ENCODE measurements at places on chromosomes 2 and 18.
A peak's percentile ranks its signal among the peaks of the same experiment; 100 is the strongest.

GRCh38 chr18:28588884-28589549, 412.1 kb upstream of the CDH2 start:
- H3K27me3 ChIP-seq: no peaks in the 10 kb centered on the region
- no peaks in the 10 kb centered on the region for H3K4me1 ChIP-seq
- H3K27ac ChIP-seq: no peak overlapping the region
- DNase-seq: no peak

GRCh38 chr2:40178971-40179370, 272.9 kb downstream of the SLC8A1 start:
- H3K4me1 ChIP-seq: no peaks in the 10 kb centered on the region
- no peak overlapping the region for H3K4me3 ChIP-seq
- H3K36me3 ChIP-seq: no peaks in the 10 kb centered on the region
- H3K27ac ChIP-seq: no peak overlapping the region

- no peaks in the 10 kb centered on the region for H3K36me3 ChIP-seq
- no peak overlapping the region for H3K4me3 ChIP-seq
- no peaks in the 10 kb centered on the region for H3K4me1 ChIP-seq
Observed at GRCh38 chr2:233331536-233331935, 22.8 kb upstream of the DGKD start.

DNA sequence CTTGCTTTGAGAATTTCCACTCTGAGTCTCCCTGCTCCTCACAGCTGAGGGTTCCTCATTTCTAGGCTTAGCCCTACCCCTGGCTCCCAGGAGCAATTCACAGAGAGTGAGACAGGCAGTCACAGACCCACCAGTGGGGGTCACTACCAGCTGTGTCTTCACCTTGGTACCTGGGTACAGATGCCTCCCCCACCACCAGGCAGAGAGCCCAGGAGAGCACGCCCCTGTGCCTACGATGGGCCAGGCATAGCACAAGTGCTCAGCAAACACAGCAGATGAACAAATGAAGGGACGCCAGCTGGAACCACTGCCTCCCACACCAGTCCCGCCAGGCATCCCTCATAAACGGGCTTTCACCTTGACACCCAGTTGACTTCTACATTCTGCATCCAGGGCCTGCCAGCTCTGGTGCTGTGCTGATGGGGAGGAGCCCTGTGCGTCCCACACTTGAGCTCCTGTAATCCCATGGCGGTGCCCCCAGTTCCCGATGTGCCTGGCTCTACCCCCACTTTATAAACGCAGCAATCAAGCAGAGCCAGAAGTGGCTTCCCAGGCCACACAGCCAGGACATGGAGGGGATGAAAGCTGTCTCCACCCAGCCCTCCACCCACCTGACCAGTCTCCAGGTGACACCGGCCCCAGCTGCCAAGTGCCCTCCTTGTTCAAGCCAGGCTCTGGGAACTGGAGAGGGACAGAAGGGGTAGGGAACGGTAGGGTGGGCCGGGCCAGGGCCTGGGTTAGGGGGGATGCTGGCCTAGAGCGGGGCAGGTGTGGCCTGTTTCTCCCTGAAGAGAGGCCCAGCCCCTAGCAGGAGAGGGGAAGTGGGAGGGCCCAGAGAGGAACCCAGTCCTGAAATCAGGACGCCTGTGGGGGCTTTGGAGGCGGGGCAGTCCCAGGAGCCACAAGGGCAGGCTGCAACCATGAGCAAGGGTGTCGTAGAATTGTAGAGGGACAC, 42.5 kb downstream of the SCTR start:
- no peak overlapping the region for H3K27ac ChIP-seq
- no peaks in the 10 kb centered on the region for H3K27me3 ChIP-seq
- H3K36me3 ChIP-seq: no peaks in the 10 kb centered on the region
- DNase-seq: no peak
- no peak overlapping the region for H3K4me3 ChIP-seq

- H3K27ac ChIP-seq: peak overlapping the region; percentile 31
- peaks cover 19% of the 10 kb centered on the region for H3K4me1 ChIP-seq
- no peaks in the 10 kb centered on the region for H3K27me3 ChIP-seq
- peak; percentile 38 for DNase-seq
- no peaks in the 10 kb centered on the region for H3K36me3 ChIP-seq
Observed at GRCh38 chr18:67425672-67426071, 90.8 kb downstream of the DSEL start.

GRCh38 chr2:39228413-39229209, 15.2 kb downstream of the CDKL4 start:
- no peaks in the 10 kb centered on the region for H3K4me1 ChIP-seq
- H3K27ac ChIP-seq: no peak overlapping the region
- H3K27me3 ChIP-seq: no peaks in the 10 kb centered on the region

- H3K27me3 ChIP-seq: no peaks in the 10 kb centered on the region
- no peak overlapping the region for H3K27ac ChIP-seq
- no peaks in the 10 kb centered on the region for H3K4me1 ChIP-seq
- no peaks in the 10 kb centered on the region for H3K36me3 ChIP-seq
Observed at GRCh38 chr2:196452758-196453157, 186.8 kb upstream of the CCDC150 start.

DNA sequence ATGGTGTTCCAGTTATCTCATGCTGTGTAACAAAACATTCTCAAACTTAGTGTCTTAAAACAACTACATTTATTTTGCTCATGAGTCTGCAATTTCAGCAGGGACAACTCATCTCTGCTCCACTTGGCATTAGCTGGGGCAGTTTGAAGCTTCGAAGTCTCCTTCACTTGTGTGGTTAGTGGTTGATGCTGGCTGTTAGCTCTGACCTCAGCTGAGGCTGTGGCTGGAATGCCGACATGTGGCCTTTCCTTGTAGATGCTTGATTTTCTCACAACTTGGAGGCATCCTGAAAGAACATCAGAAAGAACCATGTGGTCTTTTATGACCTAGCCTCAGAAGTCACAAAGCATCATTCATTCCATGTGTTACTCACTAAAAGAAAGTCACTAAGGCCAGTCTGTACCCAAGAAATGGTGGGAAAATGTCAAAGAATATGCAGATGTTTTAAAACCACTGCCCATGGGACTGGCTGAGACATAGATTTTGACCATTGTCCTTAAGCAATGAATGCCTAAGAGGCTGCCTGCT, 3.8 kb upstream of the TMSB10 start:
- no peak overlapping the region for H3K4me3 ChIP-seq
- no peak overlapping the region for H3K27ac ChIP-seq
- peaks cover 29% of the 10 kb centered on the region for H3K4me1 ChIP-seq
- H3K27me3 ChIP-seq: no peaks in the 10 kb centered on the region
- no peak for DNase-seq

- no peak overlapping the region for H3K27ac ChIP-seq
- H3K4me1 ChIP-seq: no peaks in the 10 kb centered on the region
- no peak overlapping the region for H3K4me3 ChIP-seq
- DNase-seq: no peak
- no peaks in the 10 kb centered on the region for H3K36me3 ChIP-seq
Observed at GRCh38 chr2:96952976-96953610, 33.3 kb downstream of the FAM178B start.

DNA sequence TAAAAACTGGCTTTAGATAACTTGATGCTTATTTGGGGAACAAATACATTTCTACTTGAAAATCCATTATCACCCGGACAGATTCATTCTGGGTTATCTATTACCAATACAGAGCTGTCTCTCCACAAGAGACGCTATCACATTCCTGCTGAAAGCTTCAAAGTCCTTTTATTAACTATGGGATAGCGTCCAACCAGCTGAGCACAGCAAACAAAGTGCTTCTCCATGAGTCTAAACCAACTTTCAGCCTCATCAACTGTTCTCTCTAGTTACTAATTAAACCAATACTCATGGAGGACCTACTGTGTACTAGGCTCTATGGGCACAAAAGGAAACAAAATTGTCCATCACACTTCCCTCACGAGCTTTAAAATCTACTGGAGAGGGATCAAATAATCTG, 132.8 kb downstream of the L3MBTL4 start:
- H3K36me3 ChIP-seq: no peaks in the 10 kb centered on the region
- no peaks in the 10 kb centered on the region for H3K27me3 ChIP-seq
- H3K4me3 ChIP-seq: no peak overlapping the region
- DNase-seq: no peak
- H3K27ac ChIP-seq: no peak overlapping the region
